CD4-positive, alpha-beta memory T cell (primary cell): ENCODE measurements at places on chromosomes 11 and 22. TPM values are rescaled to one million over a fixed set of nuclear protein-coding genes. Genes with fewer than 3 reads are reported as not detected.

The SNX19 gene
- total RNA-seq, result 84.1 TPM

The USP28 gene
- total RNA-seq, result 17.3 TPM

- H3K27me3 ChIP-seq, result no peaks in the 10 kb centered on the region
- no peaks in the 10 kb centered on the region for H3K36me3 ChIP-seq
- H3K27ac ChIP-seq, result no peak overlapping the region
- no peak for DNase-seq
- peaks cover 19% of the 10 kb centered on the region for H3K4me1 ChIP-seq
- no peak overlapping the region for H3K4me3 ChIP-seq
These were observed 97.6 kb downstream of the SLC1A2 start for GRCh38 chr11:35321532-35322317.

- H3K27ac ChIP-seq, result no peak overlapping the region
- no peak overlapping the region for H3K4me3 ChIP-seq
- no peaks in the 10 kb centered on the region for H3K27me3 ChIP-seq
- H3K4me1 ChIP-seq, result no peaks in the 10 kb centered on the region
- DNase-seq, result no peak
- no peaks in the 10 kb centered on the region for H3K36me3 ChIP-seq
These were observed 267.0 kb upstream of the NCAM1 start for GRCh38 chr11:112694245-112694644.

- H3K4me1 ChIP-seq, result no peaks in the 10 kb centered on the region
- no peaks in the 10 kb centered on the region for H3K36me3 ChIP-seq
- H3K27ac ChIP-seq, result no peak overlapping the region
- H3K4me3 ChIP-seq, result no peak overlapping the region
- H3K27me3 ChIP-seq, result no peaks in the 10 kb centered on the region
These were observed 143.5 kb downstream of the CCDC81 start for GRCh38 chr11:86518211-86518610.
